ENCODE measurements at places on chromosomes 6 and 20.

- DNase-seq, result no peak
These were observed 9.8 kb downstream of the SYNGAP1 start for GRCh38 chr6:33429750-33430052.

GRCh38 chr6:132499757-132500156, 13.2 kb downstream of the STX7 start:
- no peak for DNase-seq

DNA sequence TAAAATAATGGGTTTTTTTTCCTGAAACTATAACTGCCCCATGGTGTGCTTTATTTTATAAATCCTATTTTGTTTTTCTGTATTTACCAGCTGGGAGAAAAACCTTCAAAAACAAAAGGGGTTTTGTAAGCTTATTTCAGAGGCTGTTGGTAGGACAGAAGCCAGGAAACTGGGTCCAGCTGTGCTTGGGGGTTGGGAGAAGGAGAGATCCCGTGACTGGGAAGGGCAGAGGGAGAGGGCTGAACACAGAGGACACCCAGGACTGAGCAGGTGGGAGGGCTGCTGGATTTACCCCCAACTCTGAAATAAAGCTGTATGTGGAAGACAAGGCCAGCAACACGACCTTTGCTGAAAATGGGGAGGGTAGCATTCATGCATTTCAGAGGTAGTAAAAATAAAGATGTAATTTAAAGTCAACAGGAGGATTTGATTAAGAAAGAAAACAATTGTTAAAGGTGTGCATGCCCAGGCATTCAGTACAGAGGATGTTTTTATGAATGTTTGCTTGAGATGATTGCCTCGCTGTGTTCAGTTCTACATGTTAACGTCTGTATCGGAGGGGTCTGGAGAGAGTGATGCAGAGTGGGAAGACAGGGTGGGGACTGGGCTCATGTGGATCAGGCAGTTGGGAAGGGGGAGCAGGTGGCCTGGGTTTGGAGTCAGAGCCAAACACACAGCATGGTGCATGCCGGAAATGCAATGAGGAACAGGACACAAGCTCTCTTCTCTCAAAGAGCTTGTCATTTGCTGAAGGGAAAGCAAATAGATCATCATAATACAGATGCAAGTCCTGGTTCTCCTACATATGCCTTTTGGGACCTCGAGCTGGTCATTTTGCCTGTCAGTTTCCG, 21.4 kb downstream of the ARFGEF3 start:
- DNase-seq, result no peak

DNA sequence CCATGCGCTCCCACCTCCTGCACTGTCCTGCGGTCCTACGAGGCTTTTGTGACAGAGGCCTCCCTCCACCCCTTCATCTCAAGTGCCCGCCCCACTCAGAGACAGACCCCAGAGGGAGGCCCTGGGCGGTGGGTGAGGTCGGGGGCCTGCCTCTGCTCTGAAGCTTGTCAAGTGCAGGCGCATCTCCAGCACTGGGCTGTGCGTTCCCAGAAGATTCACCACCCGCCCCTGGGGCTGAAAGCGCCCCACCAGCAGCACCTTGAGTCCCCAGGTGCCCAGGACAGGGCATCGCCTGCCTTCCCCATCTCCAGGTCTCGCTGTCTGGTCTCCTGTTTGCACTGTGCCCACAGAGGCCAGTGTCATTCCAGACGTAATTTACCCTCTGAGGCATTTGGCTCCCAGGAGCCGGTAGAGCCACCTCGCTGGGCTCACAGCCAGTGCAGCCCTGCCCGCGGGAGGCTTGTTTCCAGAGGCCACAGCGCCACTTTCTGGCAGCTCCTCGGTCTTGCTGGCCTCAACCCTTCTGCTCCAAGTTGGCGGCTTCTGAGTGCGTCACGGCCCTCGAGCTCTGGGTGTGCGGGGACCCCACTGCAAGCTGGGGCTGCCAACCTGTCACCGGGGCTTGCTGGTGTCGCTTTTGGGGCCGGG, 191.1 kb downstream of the TAF4 start:
- DNase-seq, result peak; percentile 73

DNA sequence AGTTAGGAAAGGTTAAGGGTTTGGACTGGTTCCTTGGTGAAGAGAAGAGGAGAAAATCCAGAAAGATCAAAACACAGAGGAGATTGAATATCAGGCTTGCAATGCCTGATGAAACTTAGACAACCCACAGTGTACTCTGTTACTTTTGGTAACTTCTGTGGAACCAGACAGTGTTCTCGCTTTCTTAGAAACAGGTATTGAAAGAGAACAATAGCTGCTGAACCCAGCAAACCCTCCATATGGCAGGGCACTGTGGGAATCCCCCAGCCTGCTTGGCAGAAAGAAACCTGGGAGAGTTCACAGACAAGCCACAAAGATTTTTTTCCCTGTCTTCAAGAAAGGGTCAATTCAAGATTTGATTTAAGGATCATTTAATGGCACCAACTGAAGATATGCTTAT, 342.8 kb downstream of the FOXA2 start:
- DNase-seq, result no peak

DNA sequence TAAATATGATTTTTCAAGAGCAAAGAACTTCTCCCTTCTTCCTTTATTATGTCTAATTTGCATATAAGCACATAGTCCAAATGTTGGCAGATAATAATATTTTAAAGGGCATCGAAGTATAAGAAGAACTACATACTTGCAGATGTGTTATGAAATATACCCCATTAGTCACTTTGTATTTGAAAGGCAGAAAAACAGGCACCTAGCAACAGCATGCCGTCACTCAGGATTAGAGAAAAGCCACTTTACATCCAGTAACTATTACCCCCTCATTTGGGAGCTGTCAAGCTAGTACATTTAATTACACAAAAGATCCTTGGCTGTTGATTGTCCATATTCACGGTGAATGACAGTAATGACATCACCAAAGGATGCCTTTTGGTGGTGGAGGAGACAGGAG, 99.3 kb upstream of the ARMC2 start:
- DNase-seq, result no peak

DNA sequence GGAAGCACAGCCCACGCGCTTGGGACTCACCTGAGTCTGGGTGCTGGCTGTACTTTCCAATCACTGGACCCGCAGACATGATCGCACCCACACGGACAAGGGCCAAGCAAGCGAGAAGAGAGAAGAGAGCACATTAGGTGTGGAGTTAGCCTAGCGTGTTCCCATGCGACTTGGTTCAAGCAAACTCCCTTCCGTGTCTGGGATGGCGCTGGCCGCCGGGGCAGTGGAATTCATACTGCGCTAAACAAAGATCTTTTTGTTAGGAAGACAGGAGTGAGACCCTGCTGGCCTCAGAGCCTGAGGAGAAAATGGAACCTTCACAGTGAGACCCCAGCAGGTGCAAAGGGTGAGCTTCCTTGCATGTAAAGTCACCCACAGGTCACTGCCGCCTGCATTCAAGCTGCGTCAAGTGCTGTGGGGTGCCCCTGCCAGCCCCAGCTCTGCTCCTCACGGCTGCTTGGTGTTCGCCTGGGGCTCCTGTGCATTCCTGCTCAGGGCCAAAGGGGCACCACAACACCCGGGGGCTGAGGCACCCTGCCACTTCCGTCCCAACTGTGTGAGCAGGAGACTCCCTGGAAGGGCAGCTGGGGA, 26.4 kb downstream of the PSMG4 start:
- DNase-seq, result no peak

DNA sequence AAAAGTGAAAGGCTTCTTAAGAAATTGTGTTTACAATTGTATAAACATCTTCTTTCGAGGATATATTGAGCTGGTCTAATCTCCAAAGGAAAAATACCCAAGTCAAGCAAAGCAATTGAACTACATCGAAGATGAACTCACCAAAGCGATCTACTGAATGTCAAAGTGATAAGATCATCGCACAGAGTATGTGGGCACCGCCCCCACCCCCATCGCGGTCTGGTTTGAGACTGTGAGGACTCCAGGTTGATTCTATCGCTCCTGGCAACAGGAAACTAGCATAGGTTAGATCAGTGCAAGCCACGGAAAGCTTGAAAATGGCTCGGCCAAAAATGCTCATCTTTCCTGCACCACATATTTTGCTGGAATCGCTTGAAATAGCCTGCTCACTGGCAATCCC, 133.2 kb upstream of the RPS6KA2 start:
- peak; percentile 85 for DNase-seq

DNA sequence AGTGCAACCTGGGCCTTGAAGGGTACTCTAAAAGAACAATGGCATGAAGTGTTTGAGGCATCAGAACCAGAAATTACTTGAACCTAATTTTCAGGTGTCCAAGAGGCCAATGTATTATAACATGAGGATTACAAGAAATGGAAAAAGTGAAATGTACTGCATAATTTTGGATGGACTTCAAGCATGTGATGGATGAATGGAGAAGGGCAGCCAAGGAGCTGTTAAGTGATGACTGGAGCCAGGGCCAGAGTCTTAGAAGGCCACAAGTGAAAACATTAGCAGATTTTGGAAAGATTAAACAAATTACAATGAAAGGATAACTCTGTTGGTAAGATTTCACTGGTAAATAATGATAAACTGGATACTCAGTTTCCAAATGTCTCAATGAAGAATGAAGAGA, 738.2 kb downstream of the CD109 start:
- no peak for DNase-seq

DNA sequence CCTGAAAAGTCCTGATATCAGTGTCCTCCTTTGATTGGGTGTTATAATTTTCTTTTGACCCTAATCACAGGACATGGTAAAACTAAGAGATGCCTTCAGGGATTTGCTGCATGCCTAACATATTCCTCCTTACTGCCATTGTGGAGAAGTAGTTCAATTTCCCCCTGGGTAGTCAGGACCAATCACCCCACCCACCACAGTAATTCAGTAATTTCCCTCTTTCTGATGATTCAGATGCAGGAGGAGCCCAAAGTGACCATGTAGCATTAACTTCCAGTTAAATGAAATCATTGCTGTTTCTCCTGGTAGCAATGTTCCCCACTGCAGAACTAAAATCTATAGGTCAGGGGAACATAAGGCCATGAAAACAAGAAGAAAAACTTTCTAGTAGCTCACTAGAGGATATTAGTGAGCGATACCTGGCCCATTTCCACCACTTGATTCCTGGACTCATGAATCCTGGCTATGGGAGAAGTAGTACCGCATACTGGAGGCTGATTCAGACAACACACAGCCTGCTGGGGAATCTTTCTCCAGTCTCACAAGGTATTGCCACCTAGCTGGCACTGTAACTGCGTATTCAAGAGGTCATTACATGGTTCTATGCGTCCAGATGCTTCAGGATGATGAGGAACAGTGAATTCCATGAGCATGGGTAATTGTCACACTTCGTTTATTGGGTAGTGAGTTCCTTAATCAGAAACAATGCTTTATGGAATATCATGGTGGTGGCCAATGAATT, 561.2 kb downstream of the HAO1 start:
- no peak for DNase-seq

GRCh38 chr6:31009731-31010130, 543 bp upstream of the MUC22 start:
- DNase-seq, result no peak

- peak; percentile 64 for DNase-seq
These were observed 80.9 kb downstream of the HAO1 start for GRCh38 chr20:7859356-7859802.

DNA sequence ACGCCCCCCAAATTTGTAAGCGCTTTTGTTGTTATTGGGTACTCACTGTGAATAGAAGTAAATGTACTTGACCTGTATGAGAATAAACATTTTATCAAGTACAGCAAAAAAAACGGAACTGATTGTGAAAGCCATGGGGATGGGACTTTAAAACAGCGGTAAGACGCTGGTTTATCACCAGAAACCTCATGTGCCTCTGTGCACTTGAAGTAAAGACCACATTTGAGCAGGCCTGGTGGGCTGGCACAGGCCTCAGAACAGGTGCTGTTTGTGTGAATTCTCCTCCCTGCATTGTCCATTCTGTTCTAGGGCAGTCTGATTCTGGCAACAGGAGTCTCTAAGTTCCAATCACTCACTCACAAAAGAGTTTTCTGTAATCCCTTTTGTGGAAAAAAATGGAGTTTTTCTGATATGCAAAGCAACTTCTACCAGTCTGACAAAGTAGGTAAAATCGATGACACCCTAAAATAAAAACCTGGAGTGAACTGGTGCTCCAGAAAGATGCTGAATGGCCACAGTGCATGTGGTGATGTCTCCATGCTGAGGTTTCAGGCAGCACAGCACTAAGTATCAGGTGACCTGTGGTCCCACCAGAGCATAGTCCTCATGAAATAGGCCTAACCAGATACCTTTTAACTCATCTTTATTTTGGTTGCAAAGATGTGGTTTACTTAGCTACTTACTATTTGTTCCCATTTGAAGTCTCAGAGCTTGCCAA, 53.9 kb downstream of the STX7 start:
- no peak for DNase-seq

DNA sequence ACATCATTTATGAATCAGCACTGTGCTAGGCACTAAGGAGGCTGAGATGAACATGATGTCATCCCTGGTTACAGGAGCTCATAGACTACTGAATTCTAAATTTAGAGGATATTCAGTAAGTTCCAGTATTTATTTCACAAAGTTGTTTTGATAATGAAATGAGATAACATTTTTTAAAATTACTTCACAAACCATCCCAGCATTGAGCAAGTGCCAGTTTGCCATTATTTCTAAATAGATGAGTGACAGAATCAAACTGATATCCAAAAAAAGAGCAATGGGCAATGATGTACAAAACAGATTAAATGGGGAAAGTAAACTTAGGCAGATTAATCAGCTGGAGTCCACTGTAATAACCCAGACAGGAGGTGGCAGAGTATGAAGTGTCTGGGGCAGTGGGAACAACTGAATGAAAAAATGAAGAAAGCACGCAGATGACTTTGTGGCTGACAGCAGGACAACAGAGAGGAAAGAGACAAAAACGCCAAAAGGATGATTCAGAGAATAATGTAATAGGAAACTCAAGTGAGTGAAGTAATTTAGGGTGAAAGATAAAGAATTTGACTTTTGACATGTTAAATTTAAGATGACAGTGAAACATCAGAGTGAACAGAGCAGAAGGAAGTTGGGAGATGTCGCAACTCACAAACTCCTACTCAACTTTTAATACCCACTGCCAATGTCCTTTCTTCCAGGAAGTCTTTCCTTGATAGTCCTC, 70.2 kb downstream of the RCAN2 start:
- peak; percentile 4 for DNase-seq

- DNase-seq, result no peak
These were observed 115.2 kb downstream of the MRPL14 start for GRCh38 chr6:44012078-44012493.

DNA sequence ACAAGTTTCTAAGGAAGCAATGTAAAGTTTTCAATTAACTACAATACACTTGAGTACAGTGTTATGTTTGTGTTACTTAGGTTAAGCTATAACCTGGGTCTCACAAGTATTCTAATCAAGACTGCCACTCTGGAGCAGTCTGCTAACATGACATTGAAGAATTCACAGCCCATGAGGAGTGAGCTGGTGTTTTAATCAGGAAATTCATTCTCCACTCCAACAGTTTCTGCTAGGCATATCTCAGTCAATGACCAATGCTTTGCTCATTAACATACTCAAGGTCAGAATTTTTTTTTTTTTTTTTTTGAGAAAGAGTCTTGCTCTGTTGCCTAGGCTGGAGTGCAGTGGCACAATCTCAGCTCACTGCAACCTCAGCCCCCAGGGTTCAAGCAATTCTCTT, 59.6 kb upstream of the SAMHD1 start:
- DNase-seq, result no peak

All from mesendoderm (in vitro differentiated cells).